Stimulated activated CD8-positive, alpha-beta memory T cell treated with anti-CD3 and anti-CD28 coated beads, Interleukin-7, amount 100 ng/mL, for 48 hours (primary cell): ENCODE measurements at places on chromosomes 5 and 9.

- no peak for DNase-seq
These were observed 216.2 kb downstream of the AUH start for GRCh38 chr9:91145496-91145895.

DNA sequence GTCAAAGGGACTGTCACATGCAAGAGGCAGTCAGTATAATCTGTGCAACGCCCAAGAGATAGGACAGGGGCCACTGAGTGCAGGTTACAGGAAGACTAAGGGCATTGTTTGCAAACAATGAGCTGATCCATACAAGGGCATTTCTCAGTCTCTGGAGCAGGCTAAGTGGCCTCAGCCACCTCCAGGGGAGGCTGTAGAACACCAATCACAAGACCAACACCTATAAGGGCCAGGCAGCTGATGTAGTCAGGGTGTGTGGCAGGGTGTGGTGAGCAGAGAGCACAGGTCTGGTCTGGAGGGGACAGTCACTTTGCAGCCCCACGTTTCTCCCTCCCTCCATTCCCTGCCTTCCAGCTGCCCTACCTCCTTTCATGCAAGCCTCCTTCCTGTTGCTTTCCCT is 83.2 kb upstream of the ADRA1B start:
- no peak for DNase-seq

- DNase-seq, result no peak
These were observed 247.5 kb downstream of the CD180 start for GRCh38 chr5:66949066-66949465.

DNA sequence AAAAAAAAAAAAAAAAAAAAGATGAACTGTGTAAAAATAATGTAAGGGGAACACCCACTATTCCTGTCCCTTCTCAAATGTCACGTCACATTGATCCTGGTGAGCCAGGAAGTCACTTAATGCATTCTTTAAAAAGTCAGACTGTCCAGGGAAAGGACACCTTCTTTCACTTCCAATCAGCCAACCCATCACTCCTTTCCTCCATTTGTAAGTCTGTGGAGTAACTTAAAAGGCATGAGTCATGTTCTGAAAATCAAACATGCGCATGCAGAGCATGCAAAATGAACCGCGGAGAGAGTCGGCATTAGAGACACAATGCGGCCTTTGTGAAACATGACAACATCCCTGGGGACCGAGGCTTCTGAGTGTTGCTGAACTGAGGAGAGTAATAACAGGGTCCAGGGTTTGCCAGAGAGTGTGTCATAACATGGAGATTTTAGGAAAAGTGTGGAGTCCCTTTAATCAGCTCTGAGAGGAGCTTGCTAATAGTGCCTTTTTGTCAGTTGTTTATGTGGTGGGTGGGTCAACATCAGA is 77.6 kb upstream of the SEMA6A start:
- DNase-seq, result no peak

DNA sequence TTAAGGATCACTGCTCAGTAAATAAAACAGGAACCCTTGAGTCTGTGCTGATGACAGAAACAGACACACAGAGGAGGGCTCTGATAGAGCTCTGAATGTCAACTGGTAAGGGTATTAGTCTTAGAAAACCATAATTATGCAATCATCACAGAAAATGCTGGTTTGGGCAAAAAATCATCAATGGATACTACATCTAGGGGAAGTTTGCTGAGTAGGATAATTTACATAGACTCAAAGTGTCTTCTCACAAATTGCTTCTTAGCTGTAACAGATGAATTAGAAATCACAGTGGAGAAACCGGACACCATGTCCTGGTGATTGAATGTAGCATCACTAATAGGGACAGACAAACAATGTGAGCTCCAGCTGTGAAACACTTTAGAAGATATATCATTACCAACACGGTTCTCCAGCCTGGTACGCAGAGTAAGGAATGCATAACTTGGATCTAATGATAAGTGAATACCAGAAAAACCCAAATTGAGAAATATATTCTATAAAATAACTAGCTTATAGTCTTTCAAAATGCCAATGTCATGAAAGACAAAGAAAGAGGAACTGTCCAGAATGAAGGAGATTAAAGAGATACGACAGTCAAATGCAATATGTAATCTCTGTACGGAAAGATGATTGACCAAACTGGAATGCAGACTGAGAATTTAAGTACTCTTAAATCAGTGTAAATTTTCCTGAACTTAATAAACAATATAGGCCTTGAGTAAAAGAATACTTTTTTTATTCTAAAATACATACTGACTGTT is 17.3 kb downstream of the CHD1 start:
- DNase-seq, result no peak

DNA sequence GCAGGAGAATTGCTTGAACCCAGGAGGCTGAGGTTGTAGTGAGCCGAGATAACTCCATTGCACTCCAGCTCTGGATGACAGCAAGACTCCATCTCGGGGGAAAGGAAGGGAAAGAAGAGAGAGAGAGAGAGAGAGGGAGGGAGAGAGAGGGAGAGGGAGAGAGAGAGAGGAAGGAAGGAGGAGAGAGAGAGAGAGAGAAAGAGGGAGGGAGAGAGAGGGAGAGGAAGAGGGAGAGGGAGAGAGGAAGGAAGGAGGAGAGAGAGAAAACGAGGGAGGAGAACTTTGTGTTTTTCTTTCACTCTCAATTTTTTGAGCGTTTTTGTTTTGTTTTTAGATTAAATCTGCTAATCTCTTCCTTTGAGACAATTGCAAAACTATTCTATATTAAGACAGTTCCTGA is 46.9 kb downstream of the SPEF2 start:
- DNase-seq, result no peak

DNA sequence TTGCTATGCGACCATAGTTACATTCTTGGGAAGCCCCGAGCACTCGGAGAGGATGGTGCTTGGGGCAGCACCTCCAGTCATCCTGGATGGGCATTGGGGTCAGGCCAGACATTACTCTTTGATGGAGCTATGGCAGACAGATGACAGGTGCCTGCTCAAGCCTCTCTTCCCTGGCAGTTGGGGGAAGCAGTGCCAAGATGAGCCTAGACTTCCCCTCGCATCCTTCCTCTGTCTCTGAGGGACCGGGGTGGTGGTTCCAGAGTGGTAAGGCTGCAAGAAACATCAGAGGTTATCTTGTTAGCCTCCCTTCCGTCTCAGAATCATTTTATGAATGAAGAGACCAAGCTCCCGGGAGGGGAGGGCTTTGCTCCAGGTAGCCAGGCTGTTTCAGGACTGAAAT is 2.8 kb upstream of the HMCN2 start:
- DNase-seq, result no peak

DNA sequence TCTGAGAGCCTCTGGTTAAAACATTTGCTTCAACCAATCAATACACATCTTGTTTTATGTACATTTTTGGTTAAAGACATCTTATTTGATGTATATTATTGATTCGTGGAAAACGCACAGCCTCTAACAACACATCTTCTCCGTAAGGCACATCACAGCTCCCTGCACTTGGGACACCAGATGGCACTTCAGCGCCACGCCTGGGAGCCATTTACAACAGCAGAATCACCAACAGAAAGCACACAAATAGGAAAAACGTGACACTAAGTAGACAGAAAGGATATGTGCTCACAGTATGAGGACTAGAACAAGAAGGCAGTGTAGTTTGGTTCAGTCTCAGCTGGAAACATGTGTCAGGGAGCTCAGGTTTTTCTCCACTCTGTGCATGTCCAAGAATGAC is 199.7 kb downstream of the ROR2 start:
- no peak for DNase-seq

GRCh38 chr5:176724472-176724871 is 77.2 kb downstream of the TSPAN17 start:
- DNase-seq, result no peak

DNA sequence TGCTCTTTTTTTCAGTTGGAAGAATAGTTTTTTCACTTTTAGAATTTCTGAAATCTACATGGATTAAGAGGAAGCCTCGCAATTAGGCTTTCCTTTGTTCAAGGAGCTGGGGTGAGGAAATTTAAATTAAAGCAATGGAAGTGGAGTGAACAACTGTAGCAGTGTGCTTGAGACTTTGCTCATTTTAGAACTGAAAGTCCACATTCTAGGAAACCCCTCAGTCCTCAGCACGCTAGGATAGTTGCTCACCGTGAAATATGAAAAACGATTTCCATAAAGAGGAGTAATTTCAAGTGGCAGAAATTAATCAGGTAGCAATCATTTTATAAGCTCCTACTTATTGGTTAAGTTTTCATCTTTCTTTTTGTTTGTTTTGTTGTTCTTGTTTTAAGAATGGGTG is 243.0 kb upstream of the ITGA1 start:
- no peak for DNase-seq

DNA sequence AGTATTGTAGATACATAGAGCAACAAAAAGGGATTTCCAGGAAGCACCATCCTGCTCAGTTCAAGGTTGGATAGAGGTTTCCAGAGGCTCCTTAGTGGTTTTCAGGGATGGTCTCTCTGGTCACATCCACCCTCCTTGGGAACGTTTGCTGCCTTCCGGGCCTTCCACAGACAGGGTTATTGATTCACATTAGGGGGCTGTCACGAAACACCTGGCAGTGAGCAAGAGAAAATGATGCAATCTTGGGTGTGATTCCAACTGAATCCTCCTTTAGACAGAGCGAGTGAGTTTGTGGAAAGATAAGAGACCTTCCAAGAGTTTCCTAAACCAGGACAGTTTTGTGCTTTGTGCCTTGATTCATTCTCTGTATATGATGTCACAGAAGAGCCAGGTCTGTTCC is 43.8 kb upstream of the CTSL start:
- DNase-seq, result no peak

DNA sequence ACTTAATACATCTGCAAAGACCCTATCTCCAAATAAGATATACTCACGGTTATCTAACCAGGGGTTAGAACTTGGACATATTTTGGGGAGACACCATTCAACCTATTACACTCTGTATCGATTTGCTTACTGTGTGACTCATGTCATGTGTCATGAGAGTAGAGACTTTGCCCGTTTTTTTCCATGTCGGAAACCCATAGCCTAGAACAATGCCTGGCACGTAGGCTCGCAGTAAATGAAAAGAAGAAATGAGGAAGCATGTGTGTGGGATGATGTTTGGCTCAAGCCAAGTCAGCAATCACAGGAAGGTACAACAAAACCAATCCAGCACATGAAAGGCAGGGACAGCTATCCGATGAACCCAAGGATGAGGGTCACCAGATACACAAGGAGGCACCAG is 94.6 kb upstream of the DNAH5 start:
- no peak for DNase-seq

GRCh38 chr9:91411096-91411771 is 12.4 kb downstream of the NFIL3 start:
- no peak for DNase-seq

DNA sequence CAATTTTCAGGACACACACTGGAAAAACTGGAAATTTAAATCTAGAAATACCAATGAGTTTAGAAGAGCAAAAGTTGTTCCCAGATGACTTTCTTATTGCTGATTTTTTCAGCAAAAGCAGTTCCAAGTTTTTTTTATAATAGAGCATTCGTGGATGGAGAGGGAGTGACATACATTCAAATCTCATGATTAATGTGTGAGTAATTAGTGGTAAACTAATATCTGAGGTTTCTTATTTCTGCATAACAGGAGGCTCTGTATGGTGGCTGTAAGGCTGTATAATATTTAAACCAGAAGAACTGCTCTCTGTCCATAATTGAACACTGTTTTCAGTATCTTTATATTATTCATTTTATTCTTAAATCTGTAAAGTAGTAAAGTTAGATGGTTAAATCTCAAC is 25.8 kb downstream of the LYSMD3 start:
- DNase-seq, result no peak

- DNase-seq, result no peak
These were observed 59.6 kb downstream of the ARHGAP26 start for GRCh38 chr5:142829801-142830220.
